ENCODE measurements at places on chromosomes 6 and 20.

DNA sequence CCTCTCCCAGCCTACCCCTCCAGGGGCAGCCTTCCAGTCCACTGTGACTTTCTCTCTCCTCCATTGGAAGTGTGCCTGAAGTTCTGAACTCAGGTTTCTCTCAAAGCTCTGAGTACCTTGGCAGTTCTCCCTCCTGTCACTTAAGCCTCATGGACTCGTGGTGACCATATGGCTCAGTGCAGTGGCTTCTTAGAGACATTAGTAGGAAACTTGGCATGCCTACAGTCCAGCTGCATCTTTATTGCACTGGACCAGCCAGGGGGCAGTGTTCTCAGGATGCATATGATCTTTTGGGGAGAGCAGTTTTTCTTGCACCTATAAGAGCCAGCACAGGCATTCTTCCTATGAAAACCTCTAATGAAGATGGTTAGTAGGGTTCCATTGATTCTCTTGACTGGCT is 47.5 kb upstream of the KCNK16 start:
- ATAC-seq: no peak

DNA sequence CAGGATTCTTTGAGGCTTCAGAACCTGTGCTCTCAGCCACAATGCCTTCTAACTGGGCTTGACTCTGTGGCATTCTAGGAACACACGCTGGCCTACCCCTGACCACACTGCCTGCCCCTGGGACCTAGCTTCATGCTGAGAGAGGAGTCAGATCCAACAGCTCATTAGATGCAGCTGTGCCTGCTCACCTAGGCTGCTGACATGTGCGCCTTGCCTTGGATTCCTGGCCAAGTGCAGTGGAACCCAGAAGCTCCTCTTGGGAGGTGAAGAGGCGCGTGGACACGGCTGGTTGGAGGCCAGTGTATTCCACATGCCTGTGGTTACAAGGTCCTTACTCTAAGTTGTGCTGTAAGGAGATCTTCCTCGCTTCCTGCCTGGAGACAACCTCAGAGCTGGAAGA is 24.7 kb upstream of the KCNK16 start:
- no peak for ATAC-seq

- no peak for ATAC-seq
Observed at GRCh38 chr20:56328861-56329260, 29.9 kb upstream of the FAM210B start.

GRCh38 chr6:36414481-36414880 is 27.0 kb upstream of the ETV7 start:
- ATAC-seq: no peak

GRCh38 chr20:63138855-63139341 is 77.0 kb downstream of the YTHDF1 start:
- no peak for ATAC-seq

DNA sequence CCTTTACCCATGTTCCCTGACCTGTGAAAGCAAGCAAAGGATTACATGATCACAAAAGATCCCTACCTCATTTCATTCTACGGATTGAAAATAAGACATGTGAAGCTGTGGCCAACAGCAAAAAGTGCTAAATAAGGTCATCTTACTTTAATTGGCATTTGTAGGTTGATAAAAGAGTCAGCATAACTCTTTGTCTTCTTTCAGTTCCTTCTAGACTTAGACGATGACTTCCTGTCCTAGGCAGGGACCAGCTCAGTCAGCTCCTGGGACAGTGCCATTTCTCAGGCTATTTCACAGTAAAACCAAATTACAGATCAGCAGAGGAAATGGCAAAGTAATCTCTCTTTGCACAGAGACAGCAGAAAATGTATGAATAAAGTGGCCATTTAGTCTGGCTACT is 480.7 kb downstream of the RFPL4B start:
- ATAC-seq: no peak

- ATAC-seq: no peak
Observed at GRCh38 chr6:36924778-36925374, 29.7 kb upstream of the PI16 start.

DNA sequence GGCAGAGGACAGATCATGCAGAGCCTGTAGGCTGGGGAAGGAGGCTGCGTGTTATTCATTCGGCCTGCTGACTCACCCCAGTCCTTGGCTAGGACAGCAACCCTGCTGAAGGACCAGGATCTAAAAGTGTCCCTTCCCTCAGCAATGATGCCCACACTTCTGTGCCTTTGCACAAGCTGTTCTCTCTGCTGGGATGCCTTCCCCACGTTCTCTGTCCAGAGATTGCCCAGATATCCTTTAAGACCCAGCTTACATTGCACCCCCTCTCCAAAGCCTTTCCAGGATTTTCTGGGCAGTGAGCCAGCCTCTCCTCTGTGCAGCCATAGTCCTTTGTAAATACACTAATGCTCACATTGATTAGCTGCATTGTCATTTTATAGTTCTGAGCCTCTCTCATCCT is 99.3 kb upstream of the CHD6 start:
- ATAC-seq: no peak

- no peak for ATAC-seq
Observed at GRCh38 chr20:46681032-46681854, 8.0 kb downstream of the TP53RK start.

DNA sequence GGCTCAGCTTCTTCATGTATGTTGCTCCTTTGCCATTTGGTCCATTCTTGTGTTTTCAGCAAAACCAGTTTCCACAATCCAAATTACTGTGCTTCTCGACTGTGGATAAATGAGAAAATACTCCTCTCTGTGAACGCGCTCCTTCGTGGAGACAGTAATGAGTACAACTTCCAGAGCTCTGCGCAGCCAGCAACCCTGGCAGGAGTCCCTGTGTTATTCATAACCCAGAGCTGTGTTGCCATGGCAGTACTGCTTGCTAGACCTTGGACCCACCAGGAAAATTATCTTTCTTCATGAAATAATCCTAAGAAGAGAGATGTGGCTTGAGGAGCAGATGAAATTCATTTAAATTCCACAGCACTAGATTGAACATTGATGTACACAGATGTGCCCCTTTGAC is 73.7 kb downstream of the SLC22A3 start:
- ATAC-seq: no peak

GRCh38 chr6:117494283-117494682 is 11.8 kb downstream of the DCBLD1 start:
- ATAC-seq: no peak

- ATAC-seq: no peak
Observed at GRCh38 chr20:17594443-17594842, 24.6 kb downstream of the DSTN start.

DNA sequence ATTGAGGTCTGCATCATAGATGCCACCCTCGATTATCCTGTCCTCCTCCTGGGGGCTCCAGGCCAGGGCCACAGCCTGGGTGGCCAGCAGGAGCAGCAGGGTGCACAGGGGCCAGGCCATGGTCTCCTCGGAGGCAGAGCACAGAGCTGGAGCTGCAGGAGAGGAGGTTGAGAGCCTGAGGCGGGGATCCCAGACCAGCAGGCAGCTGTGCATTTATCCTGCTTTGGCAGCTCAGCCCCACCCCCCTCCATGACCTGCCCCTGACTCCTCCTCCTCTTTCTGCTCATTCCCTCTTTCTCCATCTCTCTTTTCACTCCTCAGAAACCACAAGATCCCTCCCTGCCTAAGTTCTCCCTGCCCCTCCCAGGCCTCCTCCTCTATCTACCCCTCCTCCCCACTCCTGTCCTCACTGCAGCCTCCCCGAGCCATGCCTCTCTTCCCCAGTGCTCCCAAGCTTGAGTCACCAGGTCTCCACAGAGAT is at the start of gene CST2:
Gene CST2, minus strand, starts transcription at position 189 of the 481 bp plus-strand sequence. Its CDS starts 69 bp downstream, at position 120.
- ATAC-seq: no peak

DNA sequence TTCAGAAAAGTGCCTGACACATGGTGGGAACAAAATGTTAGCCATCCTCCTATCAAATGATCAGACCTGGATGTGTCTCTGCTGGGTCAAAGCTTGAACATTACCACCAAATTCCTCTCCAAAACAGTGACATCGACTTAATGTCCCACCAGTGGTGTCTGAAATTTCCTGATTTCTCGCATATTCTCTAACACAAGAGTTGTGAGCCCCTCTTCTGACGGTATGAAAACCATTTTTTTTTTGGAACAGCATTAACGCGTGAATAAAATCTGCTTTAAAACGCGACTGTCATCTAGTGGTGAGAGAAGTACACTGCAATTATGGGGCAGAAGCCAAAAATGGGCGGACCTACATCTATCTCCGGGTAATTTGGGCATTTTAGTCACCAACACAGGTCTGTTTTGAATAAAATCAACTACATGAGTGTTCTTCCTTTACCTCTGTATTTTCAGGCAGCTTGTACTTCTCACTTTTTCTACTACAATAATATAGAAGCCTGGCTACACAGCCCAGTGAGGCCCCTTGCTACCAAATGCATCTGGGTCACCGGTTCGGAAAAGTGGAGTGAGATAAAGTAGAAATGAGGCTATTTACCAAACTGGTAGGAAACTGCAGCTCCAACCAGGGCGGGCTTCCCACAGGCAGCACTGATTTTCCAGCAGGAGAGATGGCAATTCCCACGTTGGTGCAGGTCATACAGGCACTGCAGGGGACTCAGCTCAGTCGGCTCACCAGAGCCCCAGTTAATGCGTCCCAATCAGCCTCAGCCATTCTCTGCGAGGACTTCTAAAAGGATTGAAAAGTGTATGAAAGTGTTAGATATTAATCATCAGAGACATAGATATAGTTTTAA is 27.4 kb downstream of the MGME1 start:
- peak; percentile 55 for ATAC-seq

- ATAC-seq: no peak
Observed at GRCh38 chr6:45076217-45076930, 251.8 kb upstream of the RUNX2 start.

- ATAC-seq: no peak
Observed at GRCh38 chr20:13458860-13459451, 179.8 kb downstream of the TASP1 start.

- ATAC-seq: no peak
Observed at GRCh38 chr20:32474967-32475811, 109.9 kb downstream of the NOL4L start.

DNA sequence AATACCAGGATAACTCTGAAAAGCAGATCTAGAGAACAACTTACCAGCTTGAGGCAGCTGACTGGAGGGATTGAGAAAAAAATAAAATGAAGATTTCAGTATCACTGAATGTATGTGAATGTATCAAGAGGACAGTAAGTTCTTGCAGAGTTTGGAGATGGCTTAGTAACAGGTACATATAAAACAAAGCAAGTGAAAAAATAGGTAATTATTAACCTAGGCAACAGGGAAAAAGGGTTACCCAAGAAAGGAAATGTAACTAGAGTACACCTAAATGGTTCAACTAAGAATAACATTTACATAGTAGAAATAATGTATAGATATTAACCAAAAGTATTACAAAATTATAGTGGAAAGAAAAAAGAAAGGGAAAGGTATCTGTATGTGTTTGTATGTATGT is 67.3 kb downstream of the NRSN1 start:
- no peak for ATAC-seq

DNA sequence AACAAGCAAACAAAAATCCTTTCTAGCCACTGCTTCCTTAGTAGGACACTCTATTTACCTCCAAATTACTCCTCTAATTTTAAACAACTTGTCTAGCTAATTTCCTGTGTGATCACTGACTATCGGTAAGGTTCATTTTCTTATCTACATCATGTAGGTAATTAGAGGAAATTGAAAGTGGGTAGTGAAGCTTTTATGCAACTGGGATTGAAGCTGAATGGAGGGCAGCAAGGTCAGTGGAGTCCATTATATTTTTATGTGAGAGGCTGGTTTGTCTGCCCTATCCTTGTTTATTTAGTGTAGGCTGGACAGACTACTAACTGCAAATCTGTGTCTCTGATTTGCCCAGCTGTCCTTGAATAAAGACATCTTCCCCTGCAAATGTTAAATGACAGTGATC is 88.5 kb upstream of the SIM1 start:
- no peak for ATAC-seq

DNA sequence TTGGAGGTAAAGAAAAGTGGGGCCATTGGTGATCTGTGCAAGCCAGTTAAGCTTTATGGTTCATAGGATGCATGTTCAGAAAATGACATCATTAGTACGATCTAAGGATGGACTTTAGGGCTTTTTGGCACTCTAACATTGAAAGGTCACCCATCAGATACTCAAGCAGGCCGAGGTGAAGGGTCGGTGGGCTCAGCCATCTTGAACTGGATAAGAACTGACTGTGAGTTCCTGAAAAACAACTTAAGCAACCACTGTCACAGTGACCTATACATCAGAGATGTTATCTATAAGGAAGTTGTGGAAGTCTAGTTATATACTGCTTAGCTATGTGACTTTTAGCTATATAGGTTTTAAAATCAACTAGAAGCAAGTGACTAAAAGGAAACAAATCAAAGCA is 13.0 kb upstream of the ITCH start:
- no peak for ATAC-seq

DNA sequence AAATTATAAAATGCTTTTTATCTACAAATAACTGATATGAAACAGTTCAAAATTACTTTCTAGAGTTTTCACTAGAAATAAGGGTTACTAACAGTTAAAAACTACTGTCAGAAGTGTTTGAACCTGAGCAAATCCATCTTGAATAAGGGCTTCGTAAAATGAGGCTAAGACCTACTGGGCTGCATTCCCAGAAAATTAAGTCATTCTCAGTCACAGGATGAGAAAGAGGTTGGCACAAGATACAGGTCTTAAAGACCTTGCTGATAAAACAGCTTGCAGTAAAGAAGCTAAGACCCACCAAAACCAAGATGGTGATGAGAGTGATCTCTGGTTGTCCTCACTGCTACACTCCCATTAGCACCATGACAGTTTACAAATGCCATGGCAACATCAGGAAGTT is 93.7 kb downstream of the PLG start:
- no peak for ATAC-seq

DNA sequence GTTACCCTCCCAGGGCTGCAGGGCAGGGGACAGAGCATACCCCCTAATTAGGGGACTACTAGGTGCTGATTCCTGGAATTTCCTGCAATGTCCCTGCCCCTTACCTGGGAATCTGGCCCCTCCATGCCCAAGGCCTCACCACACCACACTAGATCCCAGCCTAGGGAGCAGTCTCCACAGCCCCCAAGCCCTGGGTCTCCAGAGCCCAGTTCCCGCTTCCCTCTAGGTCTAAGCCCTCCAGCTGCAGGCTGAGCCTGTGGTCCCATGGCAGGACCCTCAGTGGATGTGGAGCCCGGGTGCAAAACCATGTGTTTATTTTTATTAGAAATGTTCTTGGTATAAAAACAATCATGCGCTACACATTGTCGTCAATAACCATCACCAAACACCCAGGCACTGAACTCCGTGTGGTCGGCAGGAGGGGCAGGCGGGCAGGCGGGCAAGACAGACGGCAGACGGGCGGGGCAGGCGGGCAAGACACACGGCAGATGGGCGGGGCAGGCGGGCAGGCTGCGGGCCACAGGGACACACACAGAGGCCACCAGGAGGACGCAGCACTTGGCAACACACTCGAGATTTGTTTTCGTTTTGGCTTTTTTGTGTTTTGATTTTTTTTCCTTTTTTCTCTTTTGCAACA is 124.2 kb downstream of the GRM4 start:
- no peak for ATAC-seq

DNA sequence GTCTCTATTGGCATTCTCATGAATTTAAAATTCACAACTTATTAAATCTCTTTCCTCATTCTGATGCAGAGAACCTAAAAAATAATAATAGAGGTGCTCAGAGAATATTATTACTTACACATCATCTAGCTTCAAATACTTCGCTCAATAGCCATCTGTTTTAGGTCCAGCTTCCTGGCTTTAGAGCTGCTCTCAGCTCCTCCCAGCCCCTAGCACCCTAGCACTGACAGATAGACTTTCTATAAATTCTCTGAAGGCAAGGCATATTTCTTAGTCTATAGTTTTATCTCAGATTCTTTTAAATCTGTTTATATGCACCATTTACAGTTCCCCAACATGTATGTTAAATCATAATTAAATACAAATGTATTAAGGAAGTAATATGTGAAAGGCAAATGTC is 281.3 kb downstream of the PTPRK start:
- no peak for ATAC-seq

- ATAC-seq: peak; percentile 12
Observed at GRCh38 chr6:106097411-106098231, 11.5 kb downstream of the PRDM1 start.

Measured in activated CD4-positive, CD25-positive, alpha-beta regulatory T cell treated with anti-CD3 and anti-CD28 coated beads, Interleukin-2, amount 50 U/mL, for 24 hours (primary cell).